ENCODE measurements at places on chromosomes 2 and 18. TPM values are rescaled to one million over a fixed set of nuclear protein-coding genes. Genes with fewer than 3 reads are reported as not detected.
A peak's percentile ranks its signal among the peaks of the same experiment; 100 is the strongest.

DNA sequence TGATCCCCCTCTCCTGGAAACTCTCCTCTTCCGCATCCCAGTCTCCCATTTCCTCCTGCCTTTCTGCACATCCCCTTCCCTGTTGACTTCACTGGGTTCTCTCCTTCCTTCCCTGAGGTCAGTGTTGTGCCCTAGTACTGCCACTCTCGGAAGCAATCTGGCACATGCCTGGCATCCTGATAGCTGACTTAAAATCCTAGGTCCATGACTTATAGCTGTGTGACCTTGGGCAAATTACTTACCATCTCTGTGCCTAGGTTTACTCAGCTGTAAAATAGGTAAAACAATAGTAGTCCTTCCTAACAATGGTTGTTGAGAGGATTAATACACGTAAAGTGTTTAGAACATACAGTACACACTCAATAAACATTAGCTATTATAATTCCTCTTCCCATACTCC is 9.3 kb downstream of the EVA1A start:
- DNase-seq = no peak

GRCh38 chr2:29218071-29218470 is 102.9 kb downstream of the CLIP4 start:
- no peak for DNase-seq

DNA sequence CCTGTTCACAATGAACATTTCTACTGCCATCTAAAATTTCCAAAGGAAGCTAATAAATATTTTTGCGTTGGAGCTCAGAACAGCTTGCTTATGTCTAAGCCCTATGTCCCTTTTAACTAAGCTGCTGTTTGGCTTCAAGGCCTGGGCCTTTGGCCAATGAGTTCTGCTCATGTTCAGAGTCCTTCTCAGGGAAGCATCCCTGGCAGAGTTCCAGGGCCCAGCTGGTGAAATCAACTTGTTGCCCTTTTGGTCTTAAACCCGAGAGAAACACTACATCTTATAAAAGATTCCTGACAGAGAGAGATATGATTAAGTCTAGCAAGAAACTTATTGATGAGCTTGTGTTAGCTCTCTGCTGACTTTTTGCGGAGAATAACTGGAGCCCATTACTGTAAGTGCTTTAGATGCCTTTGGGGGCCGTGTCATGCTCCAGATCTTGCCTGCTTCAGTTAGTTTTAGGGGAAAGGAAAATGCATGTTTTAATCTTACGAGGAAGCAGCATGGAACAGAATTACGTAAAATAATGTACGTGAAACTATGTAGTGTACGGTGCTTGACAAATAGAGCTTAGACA is 102.5 kb upstream of the NOSTRIN start:
- DNase-seq = peak; percentile 83

- DNase-seq = no peak
These were observed 412.0 kb upstream of the TCF4 start for GRCh38 chr18:56000041-56000440.

DNA sequence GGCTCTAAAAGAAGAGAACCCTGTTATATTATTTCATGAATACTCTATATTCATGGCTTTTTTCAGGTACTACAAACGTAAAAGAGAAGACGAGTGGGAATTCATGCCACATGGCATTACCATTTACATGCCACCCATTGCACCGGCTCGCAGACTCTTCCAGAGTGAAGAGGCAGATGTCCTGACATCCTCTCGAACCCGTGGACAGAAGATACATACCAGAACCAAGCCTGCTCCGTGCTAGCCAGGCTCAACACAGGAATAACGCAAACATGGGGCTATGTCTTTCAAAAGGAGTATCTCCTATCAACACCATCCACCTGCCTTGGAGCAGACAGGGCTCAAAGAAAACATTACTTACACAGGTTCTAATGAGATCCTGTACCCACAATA is 168.8 kb downstream of the THADA start:
- DNase-seq = no peak

DNA sequence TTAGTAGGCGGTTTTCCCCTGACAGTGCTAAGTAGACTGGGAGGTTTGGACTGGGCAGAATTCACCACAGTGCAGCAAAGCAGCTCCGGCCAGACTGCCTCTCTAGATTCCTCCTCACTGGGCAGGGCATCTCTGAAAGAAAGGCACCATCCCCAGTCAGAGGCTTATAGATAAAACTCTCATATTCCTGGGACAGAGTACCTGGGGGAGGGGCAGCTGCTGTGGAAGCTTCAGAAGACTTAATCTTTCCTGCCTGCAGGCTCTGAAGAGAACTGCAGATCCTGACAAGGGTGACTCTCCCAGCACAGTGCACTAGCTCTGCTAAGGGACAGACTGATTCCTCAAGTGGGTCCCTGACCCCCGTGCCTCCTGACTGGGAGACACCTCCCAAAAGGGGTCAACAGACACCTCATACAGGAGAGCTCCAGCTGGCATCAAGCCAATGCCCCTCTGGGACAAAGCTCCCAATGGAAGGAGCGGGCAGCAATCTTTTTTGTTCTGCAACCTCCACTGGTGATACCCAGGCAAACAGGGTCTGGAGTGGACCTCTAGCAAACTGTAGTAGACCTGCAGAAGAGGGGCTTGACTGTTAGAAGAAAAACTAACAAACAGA is 266.8 kb upstream of the CRIM1 start:
- DNase-seq = no peak

- no peak for DNase-seq
These were observed 3.1 kb downstream of the COL3A1 start for GRCh38 chr2:188977317-188977716.

DNA sequence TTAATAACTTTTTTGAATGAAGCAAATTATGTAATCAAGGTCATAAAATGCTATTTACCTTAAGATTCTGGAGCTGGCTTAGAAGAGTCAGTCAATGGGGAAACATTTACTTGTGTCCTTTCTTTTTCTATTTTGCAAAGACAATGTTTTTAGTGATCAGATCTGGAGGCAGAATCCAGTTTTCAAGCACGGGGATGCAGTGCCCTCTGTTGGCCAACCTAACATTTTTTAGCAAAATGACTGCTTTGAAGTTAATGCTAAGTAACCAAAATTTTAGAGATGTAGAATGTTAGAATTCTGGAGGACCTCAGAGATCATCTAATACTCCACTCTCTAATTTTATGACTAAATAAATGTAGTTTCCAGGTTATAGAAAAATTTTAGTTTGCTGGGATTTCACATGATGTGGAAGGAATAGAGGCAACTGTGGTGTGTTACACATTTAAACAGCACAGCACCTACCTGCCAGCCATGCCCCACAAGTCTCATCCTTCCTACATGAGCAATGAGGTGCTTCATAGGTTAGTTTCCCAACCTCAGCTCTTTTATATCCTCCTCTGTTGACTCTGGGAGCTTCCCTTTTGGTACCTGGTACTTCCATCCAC is 23.6 kb upstream of the SLC9A4 start:
- peak; percentile 50 for DNase-seq

GRCh38 chr2:201642086-201642578 is 1.2 kb downstream of the TMEM237 start:
- DNase-seq = no peak

DNA sequence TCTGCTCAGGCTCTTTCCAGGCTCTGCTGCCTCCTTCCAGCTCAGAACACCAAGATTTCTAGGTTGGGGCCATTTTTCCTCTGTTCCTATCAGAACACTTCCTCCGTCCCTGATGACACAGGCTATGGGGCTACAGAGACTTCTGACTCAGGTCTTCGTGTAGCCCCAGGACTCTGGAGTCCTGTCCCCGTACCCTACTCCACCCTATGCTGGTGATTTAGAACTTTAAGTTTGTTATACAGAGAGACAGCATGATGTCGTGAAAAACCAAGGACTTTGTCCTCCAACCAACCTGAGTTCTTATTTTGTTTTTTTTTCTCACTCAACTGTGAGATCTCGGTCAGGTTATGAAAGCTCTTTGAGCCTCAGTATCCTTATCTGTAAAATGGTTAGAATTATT is 78.7 kb downstream of the HS1BP3 start:
- DNase-seq = no peak

- no peak for DNase-seq
These were observed 30.5 kb upstream of the TMEM131 start for GRCh38 chr2:98026292-98026691.

DNA sequence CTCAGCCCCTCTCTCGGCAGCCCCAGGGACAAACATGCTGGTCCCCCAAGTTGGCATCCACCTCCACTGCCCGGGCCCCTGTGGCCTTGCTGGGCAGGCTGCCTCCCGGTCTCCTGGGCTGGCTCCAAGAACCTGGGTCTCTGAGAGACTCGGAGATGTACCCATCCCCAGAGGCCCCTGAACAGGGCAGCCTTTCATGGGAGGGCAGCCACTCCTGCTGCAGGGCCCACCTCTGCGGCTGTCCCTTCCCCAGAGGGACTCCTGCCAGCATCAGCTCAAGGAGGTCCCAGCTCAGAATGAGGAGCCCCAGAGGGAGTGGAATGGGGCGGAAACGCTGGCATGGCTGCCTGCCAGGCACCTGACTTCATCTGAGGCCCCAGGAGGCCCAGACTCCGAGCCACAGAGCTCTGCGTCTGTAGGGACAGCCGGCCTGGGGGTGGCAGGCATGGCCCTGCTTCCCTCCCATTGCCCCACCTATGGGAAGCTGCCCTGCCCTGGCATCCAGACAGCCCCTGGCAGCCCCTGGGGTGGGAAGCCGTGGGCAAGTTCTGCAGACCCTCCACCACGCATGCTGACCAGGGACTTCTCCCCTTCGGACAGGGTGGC is 857 bp upstream of the CROCC2 start:
- peak; percentile 56 for DNase-seq

GRCh38 chr2:106602042-106602441 is 114.9 kb downstream of the CD8B2 start:
- no peak for DNase-seq

DNA sequence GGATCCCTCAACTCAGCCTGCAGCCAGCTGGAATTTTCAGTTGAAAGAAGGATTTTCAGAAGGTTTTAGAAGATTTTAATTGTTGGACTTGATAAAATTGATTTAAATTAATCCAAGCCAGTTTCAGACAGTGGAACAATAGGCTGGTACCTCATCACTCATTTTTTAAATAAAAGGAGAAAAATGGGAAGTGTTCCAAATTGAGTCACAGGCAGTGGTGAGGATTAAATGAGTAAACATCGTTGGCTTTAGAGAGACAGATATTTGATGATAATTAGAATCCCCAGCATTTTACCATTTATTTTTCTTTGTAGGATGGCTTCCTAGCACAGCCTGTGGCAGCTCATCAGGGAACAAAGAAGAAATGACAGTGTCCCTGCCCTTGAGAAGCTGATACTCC is 7.4 kb downstream of the CXCR4 start:
- no peak for DNase-seq

DNA sequence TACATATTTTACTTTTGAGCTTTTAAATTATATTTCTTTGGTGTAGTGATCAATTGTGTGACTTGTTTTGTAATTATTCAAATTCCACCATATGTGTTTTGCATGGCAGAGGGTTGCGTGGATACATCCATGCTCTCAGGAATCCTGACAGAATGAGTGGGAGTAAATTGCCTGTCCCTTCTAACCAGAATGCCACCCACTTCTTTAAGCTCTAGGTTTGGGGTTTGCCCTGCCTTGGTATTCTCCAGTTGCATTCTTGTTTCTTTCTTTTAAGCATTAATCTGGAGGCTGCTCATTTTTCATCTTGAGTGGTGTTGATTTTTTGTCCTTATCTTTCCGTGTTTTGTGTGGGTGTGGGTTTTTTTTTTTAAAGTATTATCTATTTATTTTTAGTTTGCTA is 360.0 kb downstream of the PTPRM start:
- DNase-seq = no peak

GRCh38 chr2:193549661-193550060 is 1354.9 kb upstream of the TMEFF2 start:
- DNase-seq = no peak

DNA sequence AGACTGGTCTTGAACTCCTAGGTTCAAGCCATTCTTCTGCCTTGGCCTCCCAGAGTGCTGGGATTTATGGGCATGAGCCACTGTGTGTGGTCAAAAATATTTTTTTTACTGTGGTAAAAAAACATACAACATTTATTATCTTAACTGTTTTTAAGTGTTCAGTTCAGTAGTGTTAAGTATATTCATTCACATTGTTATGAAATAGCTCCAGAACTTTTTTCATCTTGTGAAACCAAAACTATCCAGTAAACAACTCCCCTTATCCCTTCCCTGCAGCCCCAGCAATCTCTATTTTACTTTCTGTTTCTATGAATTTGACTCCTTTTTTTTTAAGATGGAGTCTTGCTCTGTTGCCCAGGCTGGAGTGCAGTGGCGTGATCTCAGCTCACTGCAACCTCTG is 9.3 kb downstream of the RMC1 start:
- no peak for DNase-seq

- DNase-seq = no peak
These were observed 286.7 kb downstream of the EXOC6B start for GRCh38 chr2:72539071-72539552.

DNA sequence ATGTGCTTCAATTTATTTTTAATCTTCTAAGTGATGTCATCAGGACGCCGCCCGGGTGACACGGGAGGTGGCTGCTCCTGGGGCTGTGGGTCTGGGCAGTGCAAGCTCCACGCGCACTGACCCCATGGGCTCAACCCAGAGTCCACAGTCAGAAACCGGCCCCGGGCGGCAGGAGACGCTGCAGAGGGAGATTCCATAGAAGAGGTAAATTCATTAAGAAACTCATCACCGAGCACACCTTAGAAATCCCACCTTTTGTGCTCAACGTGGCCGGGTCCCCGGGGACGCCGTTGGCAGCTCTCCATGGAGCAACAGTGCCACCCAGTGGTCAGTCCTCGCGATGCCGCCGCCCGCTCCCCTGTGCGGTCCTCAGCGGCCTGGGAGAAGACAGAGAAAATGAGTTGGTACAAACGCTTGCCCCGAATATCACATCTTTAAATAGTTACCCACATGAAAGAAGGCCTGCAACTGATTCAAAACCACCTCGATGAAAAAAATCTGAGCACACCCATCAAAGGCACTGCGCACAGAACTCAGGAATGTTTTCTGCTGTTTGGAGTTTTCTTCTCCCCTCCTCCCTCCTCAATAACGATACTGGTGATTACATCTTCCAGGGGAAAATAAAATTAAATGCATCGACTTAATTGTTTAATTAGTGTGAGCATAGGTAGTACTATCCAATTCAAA is 92.6 kb downstream of the CMPK2 start:
- peak; percentile 56 for DNase-seq

DNA sequence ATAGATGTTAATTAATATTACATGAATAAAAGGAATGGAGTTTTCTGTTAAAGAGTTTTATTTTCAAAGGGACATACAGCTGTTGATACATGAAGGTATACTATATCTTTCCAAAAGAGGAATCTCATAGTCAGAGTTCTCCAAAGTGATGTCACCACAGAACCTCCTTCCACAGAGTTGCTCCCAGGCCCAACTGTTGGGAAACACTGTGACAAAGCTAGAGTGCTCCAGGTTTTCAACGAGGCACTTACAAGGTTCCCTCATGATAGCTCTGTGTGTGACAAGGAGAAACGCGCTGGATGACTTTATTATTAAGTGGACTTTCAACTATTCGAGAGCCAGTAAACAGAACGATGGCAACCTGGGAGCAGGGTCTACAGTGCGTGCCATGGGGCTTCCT is 33.5 kb downstream of the PTPN18 start:
- DNase-seq = no peak

SETBP1 gene
- total RNA-seq = 97.2 TPM

TEKT4 gene
- total RNA-seq = not detected

STRADB gene
- total RNA-seq = 79.1 TPM

GPAT2 gene
- 3.2 TPM for total RNA-seq

HOXD13 gene
- total RNA-seq = not detected

RAX gene
- not detected for total RNA-seq

IWS1 gene
- 32.3 TPM for total RNA-seq

SNTG2 gene
- total RNA-seq = 0.38 TPM

KCNE4 gene
- 0.55 TPM for total RNA-seq

VIT gene
- total RNA-seq = 1.3 TPM

CCBE1 gene
- total RNA-seq = 2.2 TPM

Data from mucosa of descending colon (tissue), 3 donors.